ENCODE measurements at places on chromosomes 4 and X. TPM values are rescaled to one million over a fixed set of nuclear protein-coding genes. Genes with fewer than 3 reads are reported as not detected.
A peak's percentile ranks its signal among the peaks of the same experiment; 100 is the strongest.

DNA sequence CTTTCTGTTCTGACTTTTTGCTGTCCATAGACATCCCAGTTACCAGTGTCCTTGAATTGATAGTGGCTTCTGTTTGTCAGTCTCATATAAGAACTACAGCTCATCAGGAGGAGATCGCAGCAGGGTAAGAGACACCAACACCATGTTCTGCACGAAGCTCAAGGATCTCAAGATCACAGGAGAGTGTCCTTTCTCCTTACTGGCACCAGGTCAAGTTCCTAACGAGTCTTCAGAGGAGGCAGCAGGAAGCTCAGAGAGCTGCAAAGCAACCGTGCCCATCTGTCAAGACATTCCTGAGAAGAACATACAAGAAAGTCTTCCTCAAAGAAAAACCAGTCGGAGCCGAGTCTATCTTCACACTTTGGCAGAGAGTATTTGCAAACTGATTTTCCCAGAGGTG is 30.1 kb downstream of the GUCY1A1 start:
- DNase-seq, result no peak

- DNase-seq, result no peak
Measured at GRCh38 chr4:145069361-145069760, 28.6 kb downstream of the ANAPC10 start.

- no peak for DNase-seq
Measured at GRCh38 chrX:106742805-106743204, 16.3 kb downstream of the RNF128 start.

- no peak for DNase-seq
Measured at GRCh38 chr4:135368831-135369230, 1167.2 kb upstream of the PABPC4L start.

GRCh38 chrX:54087661-54088060 is 43.4 kb upstream of the PHF8 start:
- no peak for DNase-seq

GRCh38 chr4:110616238-110617074 is 6.4 kb downstream of the PITX2 start:
- no peak for DNase-seq

The MAGEA10 gene
- not detected for total RNA-seq

- DNase-seq, result peak; percentile 32
Measured at GRCh38 chr4:6502747-6503465, 30.5 kb upstream of the PPP2R2C start.

DNA sequence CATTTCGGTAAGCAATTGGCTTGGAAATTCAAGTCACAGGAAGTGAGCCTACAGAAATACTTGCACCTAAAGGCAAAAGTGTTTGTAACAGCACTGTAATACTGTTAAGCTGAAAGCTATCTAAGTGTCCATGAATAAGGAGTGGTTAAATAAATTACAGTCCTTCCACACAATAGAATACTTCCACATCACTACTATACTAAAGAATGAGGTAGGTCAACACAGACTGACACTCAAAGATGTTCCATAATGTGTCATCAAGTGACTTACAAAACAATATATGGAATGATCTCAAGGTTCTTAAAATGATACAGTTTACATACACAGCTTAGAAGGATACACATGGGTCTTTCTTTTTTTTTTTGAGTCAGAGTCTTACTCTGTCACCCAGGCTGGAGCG is 27.0 kb downstream of the SLC10A6 start:
- no peak for DNase-seq

GRCh38 chrX:131915488-131915887 is 107.6 kb upstream of the STK26 start:
- DNase-seq, result no peak

The UNC5C gene
- 6.2 TPM for total RNA-seq

The SHROOM2 gene
- 17.5 TPM for total RNA-seq

The CCDC149 gene
- total RNA-seq, result 25.5 TPM

The MRFAP1 gene
- total RNA-seq, result 196 TPM
